CD14-positive monocyte (primary cell): ENCODE measurements at places on chromosomes 6 and 20. TPM values are rescaled to one million over a fixed set of nuclear protein-coding genes. Genes with fewer than 3 reads are reported as not detected.

- no peak for DNase-seq
- H3K4me3 ChIP-seq, result no peak overlapping the region
- no peaks in the 10 kb centered on the region for H3K4me1 ChIP-seq
- H3K27ac ChIP-seq, result no peak overlapping the region
- H3K27me3 ChIP-seq, result no peaks in the 10 kb centered on the region
Measured at GRCh38 chr20:35720165-35721123, 21.2 kb downstream of the ROMO1 start.

DNA sequence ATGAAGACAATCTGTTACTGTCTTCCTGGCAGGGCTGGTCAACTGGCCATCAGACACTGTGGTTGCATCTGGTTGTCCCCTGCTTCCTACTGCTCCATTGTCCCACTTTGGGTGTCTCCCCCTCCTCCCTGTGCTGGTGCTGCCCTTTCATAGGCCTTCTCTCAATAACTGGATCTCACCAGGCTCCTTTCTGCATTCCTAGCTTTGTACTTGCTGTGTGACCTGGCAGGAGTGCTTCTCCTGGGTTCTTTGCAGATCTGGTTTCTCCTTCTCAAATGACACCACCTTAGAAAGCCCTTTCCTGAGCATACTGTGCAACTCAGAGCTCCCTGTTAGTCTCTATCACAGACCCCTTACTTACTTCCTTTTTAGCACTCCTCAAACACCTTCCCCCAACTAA lies 223.0 kb downstream of the BCKDHB start:
- no peak overlapping the region for H3K27ac ChIP-seq
- no peaks in the 10 kb centered on the region for H3K27me3 ChIP-seq
- H3K36me3 ChIP-seq, result no peaks in the 10 kb centered on the region
- no peaks in the 10 kb centered on the region for H3K4me1 ChIP-seq
- DNase-seq, result no peak
- H3K4me3 ChIP-seq, result no peak overlapping the region

Gene JPH2
- not detected for polyA plus RNA-seq

DNA sequence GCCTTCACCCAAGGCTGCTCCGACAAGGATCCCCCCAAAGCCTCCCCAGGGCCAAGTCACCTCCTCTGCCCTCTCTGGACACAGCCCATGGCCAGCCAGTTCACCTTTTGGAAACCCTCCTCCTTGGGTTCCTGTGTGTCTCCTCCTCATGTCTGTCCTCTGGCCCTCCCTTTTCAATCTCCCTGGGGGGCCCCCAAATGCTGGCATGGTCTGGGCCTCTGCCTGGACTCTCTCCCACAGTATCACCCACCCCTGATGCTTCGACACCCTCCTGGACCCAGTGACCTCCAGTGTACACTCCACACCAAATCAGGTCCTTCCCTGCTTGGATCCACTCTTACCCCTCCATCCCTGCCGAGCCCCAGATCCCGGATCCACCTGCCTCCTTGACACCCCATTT lies 46.7 kb upstream of the NNAT start:
- no peaks in the 10 kb centered on the region for H3K36me3 ChIP-seq
- H3K27ac ChIP-seq, result no peak overlapping the region
- no peaks in the 10 kb centered on the region for H3K4me1 ChIP-seq

GRCh38 chr20:57170343-57170742 lies 96.1 kb downstream of the BMP7 start:
- no peak overlapping the region for H3K4me3 ChIP-seq
- H3K4me1 ChIP-seq, result no peaks in the 10 kb centered on the region
- no peaks in the 10 kb centered on the region for H3K27me3 ChIP-seq
- no peak for DNase-seq
- no peaks in the 10 kb centered on the region for H3K36me3 ChIP-seq
- no peak overlapping the region for H3K27ac ChIP-seq

DNA sequence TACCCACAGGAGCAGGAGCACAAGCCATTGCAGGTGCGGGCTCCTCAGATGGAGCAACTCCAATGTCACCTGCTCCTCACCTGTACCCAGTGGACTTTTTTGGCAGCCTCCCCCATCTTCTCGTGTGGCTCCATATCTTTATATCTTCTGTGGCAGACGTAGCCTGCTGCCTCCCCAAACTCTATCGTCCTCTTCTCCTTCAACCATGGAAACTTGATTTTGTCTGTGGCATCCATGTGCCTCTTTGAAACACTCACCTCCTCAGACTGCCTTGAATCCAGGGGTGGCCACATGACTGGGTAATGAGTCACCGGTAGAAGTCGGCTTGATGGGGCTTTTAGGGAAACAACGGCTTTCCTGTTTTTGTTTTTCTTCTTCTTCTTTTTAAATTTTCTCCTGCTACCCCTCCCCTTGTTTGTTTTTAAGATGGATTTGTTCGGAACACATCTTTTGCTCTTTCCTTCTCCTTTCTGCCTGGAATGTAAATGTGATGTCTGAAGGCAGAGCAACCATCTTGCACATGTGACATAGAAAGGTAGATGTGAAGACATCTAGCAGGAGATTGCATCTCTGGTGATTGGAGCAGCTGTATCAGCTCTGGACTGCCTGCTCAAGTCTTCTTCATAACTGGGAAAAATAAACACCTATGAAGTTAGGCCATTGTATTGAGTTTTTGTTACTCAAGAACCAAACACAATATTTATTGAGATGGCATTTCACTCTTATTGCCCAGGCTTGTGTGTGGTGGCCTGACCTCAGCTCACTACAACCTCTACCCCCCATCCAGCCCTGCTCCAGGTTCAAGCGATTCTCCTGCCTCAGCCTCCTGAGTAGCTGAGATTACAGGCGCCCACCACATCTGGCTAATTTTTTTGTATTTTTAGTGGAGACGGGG lies 69.9 kb upstream of the DDR1 start:
- no peaks in the 10 kb centered on the region for H3K27me3 ChIP-seq
- H3K36me3 ChIP-seq, result no peaks in the 10 kb centered on the region
- peaks cover 62% of the 10 kb centered on the region for H3K4me1 ChIP-seq
- DNase-seq, result peak; percentile 82

Gene RHAG
- not detected for polyA plus RNA-seq

Gene RBM38
- polyA plus RNA-seq, result 7.5 TPM

GRCh38 chr6:110930781-110931180 lies 27.7 kb upstream of the GTF3C6 start:
- no peaks in the 10 kb centered on the region for H3K36me3 ChIP-seq

Gene BTBD3
- 5.5 TPM for polyA plus RNA-seq

Gene OLIG3
- polyA plus RNA-seq, result not detected
